SJSA1 (cell line): ENCODE measurements at places on chromosomes 3 and 15. TPM values are rescaled to one million over a fixed set of nuclear protein-coding genes. Genes with fewer than 3 reads are reported as not detected.

Gene ACY1
- 11.0 and 19.0 TPM in 2 replicates for total RNA-seq

- no peak for DNase-seq
Observed at GRCh38 chr3:40780925-40781406, 256.2 kb downstream of the ZNF621 start.

DNA sequence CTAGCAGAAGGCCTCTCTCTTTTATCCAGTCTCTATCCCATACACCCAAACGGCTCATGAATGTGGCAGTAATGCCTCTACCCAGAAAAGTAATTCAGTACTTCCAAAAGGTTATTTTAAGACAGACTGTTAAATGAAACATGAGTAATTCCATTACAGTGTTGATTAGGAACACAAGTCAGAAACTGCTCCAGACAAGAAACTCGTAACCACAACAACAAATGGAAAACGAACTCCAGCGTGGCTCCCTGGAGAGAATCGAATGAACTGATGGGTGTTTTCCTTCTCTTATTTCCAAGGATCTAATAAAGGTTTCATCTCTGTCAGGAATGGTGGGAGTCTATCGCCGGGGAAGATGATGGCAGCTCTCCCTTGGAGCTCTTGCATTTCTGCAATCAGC, 228.4 kb downstream of the MAGI1 start:
- no peak for DNase-seq

- no peak for DNase-seq
Observed at GRCh38 chr3:17811646-17812045, 69.2 kb upstream of the TBC1D5 start.

DNA sequence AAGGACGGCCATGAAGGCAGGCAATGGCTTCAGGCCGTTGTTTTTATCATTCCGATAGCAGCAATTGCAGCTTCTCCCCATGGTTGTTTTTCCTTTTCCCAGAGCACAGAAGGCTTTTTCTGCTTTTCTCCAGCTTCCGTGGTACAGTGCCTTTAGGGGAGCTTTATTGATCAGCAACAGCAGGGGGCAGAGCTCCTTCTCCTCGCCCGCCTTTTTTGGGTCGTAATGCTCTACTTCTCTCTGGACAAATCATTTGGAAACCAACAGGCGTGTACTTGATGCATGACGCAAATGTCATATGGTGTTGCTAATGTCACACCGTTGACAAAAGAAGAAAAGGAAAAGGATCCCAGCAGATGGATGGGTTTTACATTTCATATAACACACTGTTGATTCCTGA, 79.7 kb upstream of the SNRK start:
- no peak for DNase-seq

GRCh38 chr15:86629409-86630356, 550.0 kb downstream of the AGBL1 start:
- DNase-seq, result no peak
